ENCODE measurements at places on chromosomes 5 and 9. TPM values are rescaled to one million over a fixed set of nuclear protein-coding genes. Genes with fewer than 3 reads are reported as not detected.

The TLE4 gene
- 119 TPM for total RNA-seq

The GRM6 gene
- 0.63 TPM for total RNA-seq

The PCDHB4 gene
- total RNA-seq: 11.0 TPM

The PLK2 gene
- total RNA-seq: 546 TPM

The BARHL1 gene
- total RNA-seq: not detected

The MAMDC2 gene
- 2.5 TPM for total RNA-seq

The PRUNE2 gene
- 29.1 TPM for total RNA-seq

The GABBR2 gene
- 68.9 TPM for total RNA-seq

The CDK9 gene
- total RNA-seq: 66.7 TPM

The SV2C gene
- 1.9 TPM for total RNA-seq

The PTGDS gene
- 11.9 TPM for total RNA-seq

The NFIB gene
- 240 TPM for total RNA-seq

Data from parietal lobe (tissue), 2 donors.